ENCODE measurements at places on chromosomes 5 and 9.

DNA sequence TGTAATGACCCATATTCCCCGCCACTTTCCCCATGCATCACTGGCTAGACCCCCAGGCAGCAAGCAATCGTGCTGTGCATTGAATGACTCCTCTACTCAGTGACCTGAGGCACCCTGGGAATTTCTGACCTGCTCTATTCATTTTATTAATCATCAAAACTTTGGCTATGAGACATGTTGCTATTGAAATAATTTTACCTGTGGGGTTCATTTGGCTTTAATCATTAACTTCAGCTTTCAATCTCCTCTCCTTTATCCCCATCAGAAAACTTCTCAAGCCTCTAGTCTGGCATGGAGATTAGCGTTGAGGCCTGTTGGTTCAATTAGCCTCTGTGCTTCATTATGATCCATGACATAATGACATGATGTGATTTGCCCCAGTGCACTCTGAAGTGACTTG lies 429.0 kb downstream of the ZNF608 start:
- DNase-seq = no peak

DNA sequence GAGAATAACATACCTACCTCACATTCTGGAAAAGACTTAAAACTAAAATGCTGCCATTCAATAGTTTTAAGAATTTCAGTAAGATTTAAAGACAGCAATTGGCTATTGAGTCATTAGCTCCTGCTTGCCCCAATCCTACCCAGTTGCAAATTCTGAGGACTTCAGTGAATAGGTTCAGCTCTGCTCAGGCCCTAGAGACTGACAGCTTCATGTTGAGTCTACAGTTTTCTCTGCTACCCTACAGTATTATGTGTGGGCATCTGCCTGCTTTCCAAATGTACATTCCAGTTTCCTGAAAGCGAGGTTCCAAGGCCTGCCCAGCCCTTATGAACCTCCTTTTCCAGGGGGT lies 61.5 kb downstream of the ARSB start:
- DNase-seq = no peak

DNA sequence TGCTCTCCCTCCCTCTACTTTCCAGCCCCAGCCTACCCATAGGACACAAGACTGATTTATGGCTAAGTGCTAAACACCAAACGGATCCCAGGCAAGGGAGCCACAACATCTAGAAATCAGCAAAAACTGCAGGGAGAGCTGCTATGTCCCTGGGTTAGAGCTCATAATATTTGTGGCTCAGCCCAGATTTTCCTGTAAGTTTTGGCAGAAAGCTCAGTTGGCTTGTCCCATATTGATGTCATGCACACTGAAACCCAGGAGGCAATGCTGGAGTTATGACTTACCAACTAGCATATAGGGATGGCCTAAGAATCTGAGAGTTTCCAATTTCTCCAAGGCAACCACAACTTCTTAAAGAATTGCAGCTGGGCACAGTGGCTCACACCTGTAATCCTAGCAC lies 44.7 kb upstream of the MYOT start:
- no peak for DNase-seq

DNA sequence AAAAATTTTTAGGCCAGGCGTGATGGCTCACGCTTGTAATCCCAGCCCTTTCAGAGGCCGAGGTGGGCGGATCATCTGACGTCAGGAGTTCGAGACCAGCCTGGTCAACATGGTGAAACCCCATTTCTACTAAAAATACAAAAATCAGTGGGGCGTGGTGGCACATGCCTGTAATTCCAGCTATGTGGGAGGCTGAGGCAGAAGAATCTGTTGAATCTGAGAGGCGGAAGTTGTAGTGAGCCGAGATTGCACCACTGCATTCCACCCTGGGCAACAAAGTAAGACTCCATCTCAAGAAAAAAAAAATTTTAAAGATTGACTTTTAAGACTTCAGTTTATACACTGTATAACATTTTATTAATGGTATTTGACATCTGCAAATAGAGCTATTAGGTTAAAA lies 60.1 kb upstream of the GNAQ start:
- DNase-seq = no peak

DNA sequence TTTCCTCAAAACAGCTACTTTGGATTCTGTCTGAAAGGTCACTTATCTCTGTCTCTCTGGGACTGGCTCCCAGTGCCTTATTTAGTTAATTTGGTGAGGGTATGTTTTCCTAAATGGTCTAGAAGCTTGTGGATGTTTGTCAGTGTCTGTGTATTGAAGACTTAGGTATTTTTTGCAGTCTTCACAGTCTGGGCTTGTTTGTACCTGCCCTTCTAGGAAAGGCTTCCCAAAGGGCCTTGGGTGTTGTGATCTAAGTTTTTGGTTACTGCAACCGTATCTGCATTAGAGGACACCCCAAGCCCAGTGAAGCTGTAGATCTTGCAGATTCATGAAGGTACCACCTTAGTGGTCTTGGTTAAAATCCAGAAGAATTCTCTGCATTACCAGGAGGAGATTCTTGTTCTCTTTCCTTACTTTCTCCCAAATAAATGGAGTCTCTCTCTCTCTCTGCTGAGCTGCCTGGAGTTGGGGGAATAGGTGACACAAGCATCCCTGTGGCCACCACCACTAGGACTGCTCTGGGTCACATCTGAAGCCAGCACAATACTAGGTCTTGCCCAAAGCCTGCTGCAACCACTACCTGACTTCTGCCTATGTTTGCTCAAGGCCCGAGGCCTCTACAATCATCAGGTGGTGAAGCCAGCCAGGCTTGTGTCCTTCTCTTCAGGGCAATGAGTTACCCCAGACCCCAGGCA lies 17.8 kb upstream of the CCNB1 start:
- no peak for DNase-seq

- DNase-seq = no peak
Measured at GRCh38 chr5:36585701-36586100, 20.7 kb upstream of the SLC1A3 start.

DNA sequence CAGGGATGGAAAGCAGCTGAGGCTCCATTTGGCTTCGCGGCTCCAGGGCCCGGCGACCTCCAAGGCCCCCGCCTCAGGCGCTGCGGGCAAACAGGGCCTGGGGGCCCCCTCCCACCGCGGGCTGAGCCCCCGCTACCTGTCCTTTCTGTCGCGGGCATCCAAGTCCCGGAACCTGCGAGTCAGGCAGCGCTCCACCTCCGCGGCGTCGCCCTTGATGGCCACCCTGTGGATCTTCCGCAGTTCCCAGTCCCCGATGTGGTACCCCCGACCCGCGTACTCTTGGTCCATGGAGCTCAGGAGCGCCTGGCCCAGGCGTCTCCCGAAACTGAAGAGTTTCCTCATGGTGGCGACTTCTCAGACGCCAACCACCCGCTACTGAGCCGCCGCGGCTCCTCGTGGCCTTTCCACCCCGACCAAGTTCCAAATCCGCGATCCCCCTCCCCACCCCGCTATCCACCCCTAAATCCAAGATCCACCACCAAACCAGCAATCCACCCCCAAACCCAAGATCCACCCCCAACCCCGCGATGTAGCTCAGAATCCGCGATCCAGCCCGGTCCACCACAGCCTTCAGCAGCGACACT lies 86.5 kb upstream of the CCDC180 start:
- DNase-seq = peak; percentile 59

DNA sequence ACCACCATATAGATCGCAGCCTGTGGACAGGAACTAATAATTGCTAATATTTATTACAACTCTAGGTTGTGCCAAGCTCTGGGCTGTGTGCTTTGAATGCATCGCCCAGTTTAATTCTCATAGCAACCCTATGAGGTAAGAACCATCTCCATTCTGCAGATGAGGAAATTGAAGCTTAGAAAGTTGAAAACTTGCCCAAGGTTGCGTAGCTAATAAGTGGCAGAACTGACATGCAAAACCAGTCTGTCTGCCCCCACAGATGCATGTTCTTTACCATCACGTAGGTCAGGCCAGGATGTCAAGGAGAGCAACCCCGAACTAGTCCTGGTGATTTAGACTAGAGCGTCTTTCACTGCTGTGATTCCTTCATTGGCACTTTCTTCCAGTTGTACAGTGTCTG lies 15.6 kb downstream of the WWC1 start:
- DNase-seq = no peak

All from H7 (cell line).